ENCODE measurements at places on chromosomes 12 and 14.

- DNase-seq, result no peak
Measured at GRCh38 chr12:18905134-18905533, 167.2 kb downstream of the CAPZA3 start.

DNA sequence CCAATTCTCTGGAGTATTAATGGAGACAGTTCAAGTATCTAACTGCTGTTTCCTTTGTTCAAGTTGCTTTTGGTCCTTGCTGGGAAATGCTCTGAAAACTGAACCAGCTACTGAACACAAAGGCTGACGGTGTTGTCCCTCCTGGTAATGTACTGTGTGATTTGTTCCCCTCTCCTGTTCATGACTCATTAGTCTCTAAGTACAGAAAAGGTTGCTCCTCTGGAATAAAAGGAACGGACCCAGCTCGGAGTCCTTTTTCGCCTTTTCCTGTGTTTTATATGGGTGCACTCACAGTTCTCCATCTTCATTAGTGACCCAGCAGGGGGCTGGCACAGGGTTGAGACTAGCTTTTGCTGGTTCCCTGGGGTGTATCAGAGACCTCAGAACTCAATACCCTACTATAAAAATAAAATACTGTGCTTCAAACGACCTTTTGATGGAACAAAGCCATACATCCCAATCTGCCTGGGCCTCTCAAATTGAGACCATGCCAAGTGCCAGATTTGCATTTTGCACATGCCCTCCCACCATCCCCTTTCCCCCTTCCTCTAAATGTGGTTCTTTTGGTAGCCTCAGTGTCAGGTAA, 269.7 kb downstream of the RAD51B start:
- no peak for DNase-seq

DNA sequence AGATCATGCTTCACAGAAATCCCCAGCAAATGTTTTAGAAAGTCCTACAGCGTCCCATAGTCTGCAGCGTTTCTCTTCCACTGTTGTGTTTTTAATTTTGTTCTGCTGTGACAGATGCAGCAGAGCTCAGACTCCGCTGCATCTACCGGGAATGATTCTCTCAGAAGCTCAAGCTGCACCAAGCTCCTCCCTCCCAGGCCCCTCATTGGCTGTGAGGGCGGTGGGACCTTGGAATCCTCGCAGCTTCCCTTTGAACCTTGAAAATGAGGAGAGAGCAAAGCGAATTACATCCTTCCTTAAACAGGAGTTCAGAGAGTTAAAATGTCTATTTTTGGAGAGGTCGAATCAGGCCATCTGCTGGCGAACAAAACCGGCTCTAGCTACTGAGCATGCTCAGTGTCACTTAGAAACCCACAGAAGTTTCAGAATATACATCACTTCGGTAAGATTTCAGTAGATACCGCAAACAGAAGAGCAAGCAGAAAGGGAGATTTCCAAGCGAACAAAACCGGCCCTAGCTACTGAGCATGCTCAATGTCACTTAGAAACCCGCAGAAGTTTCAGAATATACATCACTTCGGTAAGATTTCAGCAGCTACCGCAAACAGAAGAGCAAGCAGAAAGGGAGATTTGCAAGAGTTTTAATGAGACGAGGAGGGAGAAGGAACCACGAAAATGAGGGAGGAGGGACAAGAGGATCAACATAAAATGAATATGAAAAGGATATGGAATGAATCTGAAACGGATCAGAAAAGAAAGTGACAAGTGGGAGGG, at the start of gene ABCD2:
Gene ABCD2 (minus strand): TSS at position 144 of the 774 bp plus-strand sequence. CDS start 188 bp downstream, outside the sequence.
- DNase-seq, result peak; percentile 84

DNA sequence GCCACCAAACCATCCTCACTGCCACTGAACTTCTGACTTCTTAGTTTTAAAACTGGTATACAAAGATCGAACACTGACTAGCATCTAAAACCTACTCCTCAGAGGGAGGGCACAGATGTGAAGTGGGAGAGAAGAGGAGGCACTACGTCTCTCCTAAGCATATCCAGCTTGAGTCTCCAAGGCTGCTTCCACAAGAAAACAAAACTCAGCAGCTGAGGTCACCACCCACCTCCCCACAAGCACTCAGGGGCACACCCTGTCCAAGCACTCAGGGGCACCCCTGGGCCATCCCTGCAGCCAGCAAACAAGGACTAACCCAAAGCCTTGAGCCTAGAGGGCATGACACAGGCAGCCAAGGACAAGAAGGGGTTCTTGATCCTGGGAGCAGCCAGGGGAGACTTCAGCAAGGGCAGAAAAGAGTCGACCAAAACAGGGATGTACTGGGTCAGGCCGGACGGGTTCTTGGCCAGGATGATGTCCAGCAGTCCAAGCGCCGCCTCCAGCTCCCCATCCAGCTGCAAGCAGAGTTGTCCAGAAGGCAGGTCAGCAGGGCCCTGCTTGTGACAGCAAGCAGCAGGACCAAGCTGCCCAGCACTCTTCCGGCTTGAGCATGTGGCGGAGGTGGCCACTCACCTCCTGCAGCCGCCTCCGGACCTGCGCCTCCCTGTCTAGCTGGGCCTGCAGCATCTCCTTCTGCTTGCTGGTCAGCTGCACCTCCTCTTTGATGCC, 34.8 kb downstream of the GCN1 start:
- no peak for DNase-seq

GRCh38 chr12:47977772-47978597, 14.6 kb downstream of the TMEM106C start:
- DNase-seq, result no peak

DNA sequence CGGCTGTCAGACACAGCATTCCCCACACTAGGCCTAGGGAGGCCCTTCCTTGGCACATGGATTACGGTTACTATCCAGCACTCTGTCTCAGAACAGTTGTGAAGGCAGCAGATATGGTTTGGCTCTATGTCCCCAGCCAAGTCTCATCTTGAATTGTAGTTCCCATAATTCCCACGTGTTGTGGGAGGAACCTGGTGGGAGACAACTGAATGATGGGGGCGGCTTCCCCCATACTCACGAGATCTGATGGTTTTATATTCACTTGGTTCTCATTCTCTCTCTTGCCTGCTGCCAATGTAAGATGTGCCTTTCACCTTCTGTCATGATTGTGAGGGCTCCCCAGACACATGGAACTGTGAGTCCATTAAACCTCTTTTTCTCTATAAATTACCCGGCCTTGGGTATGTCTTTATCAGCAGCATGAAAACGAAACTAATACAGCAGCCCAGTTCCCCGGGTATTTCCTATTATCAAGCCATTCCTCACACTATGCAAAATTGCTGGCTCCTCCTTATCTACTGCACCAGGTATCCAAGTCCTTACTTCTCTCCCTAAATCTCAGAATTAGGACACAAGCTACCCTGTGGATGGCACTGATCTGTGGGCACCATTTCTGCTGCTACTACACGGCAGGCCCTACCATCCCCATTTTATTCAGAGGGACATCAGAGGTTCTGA, 33.3 kb downstream of the NT5DC3 start:
- no peak for DNase-seq

DNA sequence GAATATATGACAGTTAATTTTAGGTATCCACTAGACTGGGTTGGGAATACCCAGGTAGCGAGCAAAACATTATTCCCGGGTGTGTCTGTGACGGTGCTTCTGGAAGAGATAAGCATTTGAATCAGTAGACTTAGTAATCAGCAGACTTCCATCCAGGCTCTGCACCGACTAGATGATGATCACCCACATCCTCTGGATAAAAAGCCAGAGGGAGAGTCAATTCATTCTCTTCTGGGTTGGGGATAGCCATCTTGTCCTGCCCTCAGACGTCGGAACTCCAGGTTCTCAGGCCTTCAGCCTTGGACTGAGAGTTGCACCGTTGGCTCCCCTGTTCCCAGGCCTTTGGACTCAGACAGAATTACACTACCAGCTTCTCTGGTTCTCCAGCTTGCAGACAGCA, 168.0 kb downstream of the PHLDA1 start:
- no peak for DNase-seq

DNA sequence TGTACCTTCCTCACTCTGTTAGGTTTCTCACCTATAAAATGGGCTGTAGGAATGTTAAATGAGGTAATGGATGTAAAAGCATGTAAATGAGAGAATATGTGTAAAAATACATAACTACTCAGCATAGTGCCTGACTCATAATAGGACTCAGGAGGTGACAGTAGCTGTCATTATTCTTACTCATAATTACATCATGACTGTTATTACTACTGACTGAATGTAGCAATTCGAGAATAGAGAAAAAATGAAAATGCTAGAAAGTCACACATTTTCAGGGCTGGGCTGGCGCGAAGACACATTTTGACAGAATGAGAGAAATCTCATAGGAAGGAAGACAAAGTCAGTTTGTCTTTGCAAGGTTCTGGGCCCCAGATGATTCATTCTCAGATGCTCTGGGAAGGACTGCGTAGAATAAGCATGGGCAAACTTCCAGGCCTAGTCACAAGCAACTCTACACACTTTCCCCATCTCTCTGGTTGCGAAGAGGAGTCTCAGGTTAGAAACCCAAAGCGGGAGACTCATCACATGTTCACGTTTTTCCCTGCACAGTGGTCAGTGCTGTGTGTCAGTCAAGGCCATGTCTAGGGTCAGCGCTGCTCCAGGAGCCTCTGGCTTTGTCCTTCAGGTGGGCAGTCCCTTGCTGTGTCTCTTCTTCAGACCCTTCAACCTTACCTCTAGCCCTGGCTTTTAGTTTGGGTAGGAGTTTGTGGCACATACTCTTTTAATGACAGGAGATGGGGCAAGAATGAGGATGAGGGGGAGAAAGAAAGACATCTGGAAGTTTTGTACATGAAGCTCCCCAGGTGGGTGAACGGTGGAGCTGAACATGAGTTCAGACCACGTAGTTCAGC, 8.4 kb downstream of the GPRC5A start:
- DNase-seq, result no peak

DNA sequence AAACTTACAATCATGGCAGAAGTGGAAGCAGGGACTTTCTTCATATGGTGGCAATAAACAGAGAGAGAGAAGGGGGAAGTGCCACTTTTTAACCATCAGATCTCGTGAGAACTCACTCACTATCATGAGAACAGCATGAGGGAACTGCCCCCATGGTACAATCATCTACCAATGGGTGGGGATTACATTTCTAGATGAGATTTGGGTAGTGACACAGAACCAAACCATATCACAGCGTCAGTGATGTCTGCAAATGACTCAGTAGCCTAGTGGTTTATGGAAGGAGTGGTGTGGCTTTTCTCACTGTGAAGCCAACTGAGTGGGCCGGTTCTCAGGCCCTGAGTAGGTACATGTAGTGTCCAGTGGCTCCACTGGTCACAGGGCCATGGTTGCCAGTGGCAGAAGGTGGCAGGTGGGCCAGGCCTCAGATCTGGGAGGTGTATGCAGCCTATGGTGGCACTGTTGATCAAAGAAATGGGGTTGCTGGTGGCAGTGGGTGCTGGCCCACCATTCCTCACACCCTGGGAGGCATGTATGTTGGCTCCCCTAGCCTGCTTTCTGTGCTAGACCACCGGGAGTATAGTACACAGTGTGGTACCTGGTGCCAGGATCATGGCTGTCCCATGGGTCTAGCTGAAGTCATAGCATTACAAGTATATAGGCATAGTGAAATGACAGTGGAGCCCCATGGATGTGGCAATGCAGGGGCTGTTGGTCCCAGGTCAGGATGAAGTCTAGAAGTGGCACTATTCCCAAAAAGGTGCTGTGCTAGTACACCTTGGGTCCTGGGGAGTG, 191.9 kb downstream of the NUBPL start:
- no peak for DNase-seq

DNA sequence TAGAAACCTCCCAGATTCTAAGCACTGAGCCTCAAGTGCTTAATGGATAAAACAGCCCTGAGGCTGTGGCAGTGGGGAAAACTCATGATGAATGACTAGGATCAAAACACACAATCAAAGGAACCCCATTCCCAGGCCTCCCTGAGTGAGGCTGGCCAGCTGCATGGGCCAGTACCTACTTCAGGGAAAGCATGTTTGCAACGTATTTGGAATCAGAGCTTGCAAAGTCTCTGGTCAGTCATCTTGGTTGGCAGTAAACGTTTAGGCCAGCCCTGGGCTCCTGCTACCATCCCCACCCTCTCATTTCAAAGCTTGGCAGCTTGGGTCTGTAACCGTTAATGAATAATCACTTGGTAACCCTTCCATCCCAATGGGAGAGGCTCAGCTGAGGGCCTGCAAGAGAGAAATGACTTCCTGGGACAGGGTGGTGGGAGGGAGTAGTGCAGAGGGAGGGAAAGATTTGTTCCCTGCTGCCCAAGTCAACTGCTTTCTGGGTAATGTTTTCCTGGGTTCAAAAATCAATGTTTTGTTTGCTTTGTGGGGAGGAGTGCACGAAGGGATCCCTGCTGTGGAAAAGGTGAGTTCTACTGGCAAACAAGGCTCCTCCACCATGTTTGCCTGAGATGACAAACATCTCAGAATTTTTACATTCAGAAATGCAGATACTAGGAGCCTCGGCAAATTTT, 2.0 kb upstream of the RNASE8 start:
- no peak for DNase-seq

DNA sequence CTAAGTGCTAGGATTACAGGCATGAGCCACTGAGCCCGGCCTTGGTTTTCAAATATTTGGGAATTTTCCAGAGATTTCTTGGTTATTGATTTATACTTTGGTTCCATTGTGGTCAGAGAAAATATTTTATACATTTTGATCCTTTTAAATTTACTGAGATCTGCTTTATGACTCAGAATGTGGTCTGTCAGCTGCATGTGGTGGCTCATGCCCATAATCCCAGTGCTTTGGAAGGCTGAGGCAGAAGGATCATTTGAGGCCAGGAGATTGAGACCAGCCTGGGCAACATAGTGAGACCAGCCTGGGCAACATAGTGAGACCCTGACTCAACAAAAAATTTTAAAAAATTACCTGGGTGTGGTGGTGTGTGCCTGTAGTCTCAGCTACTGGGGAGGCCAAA, 49.8 kb downstream of the ADCK1 start:
- DNase-seq, result no peak

DNA sequence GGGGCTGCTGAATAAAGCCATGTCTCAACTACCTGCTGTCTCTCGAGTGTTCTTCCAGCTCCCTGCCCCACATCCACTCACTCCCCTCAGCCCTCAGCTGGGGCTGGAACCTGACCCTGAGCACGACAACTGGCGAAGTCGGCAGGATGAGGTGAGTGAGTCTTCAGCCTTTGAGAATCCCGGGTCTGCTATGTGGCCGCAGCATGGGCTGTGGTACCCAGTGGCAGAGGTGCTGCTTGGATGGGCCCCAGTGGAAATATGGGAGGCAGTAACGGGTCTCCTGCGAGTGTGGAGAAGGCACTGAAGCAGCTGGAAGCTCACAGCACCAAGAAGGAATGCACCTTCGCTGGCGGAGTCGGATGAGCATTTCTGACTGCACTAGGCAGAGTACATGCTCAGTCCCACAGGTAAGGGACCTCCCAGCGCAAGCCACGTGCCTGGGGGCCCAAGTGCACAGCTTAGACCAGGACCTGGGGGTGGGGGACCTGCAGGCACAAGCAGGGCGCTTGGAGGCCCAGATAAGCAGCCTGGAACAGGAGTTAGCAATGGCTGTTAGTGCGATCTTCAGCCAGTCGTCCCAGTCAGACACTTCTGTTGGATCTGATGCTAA, 95.5 kb upstream of the TMPO start:
- no peak for DNase-seq

All from central memory CD4-positive, alpha-beta T cell (primary cell).